ENCODE measurements at places on chromosomes 6 and 20. TPM values are rescaled to one million over a fixed set of nuclear protein-coding genes. Genes with fewer than 3 reads are reported as not detected.

TRDN gene
- not detected for total RNA-seq

KHDC3L gene
- total RNA-seq = not detected

SLC17A3 gene
- total RNA-seq = not detected

IL17A gene
- total RNA-seq = not detected

CLPSL1 gene
- not detected for total RNA-seq

Measured in dermis lymphatic vessel endothelial cell (primary cell).